ENCODE measurements at places on chromosomes 11 and 22. TPM values are rescaled to one million over a fixed set of nuclear protein-coding genes. Genes with fewer than 3 reads are reported as not detected.

- H3K27ac ChIP-seq: no peak overlapping the region
- no peak overlapping the region for H3K4me3 ChIP-seq
- H3K4me1 ChIP-seq: peaks cover 7% of the 10 kb centered on the region
- no peaks in the 10 kb centered on the region for H3K27me3 ChIP-seq
- no peak for DNase-seq
These were observed 51.9 kb upstream of the CDON start for GRCh38 chr11:126114486-126115126.

TMEM191B gene
- 1.3 TPM for total RNA-seq

- peaks cover 6% of the 10 kb centered on the region for H3K27me3 ChIP-seq
- peaks cover 7% of the 10 kb centered on the region for H3K4me1 ChIP-seq
- DNase-seq: no peak
- no peaks in the 10 kb centered on the region for H3K36me3 ChIP-seq
These were observed 93.2 kb upstream of the TP53I11 start for GRCh38 chr11:45043755-45044475.

PHRF1 gene
- total RNA-seq: 38.7 TPM

- no peak for DNase-seq
- peak overlapping the region; percentile 83 for H3K4me3 ChIP-seq
- H3K27me3 ChIP-seq: peaks cover 3% of the 10 kb centered on the region
- H3K27ac ChIP-seq: peak overlapping the region; percentile 19
- H3K36me3 ChIP-seq: peaks cover 2% of the 10 kb centered on the region
- H3K4me1 ChIP-seq: peaks cover 29% of the 10 kb centered on the region
These were observed 908 bp downstream of the PLCB3 start for GRCh38 chr11:64252003-64252872.

DNA sequence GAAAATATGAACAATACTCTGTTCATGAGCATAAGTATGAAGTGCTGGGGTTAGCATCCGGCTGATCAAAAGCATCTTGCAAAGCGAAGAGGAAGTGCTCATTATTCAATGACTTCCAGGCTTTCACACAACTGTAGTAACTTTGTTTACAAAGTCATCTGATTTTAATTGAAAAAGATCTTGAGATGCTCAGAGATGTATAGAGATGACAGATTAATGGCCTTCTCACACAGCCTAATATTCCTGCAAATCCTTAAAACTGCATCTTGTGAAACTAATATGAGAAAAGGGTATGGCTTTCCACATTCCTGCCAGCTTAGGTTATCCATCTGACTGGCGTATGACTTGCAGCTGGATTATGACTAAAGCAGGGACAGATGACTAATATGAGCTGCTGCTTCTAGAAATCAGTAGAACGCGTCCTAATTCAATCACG lies 125.4 kb downstream of the CASP12 start:
- no peak overlapping the region for H3K27ac ChIP-seq
- DNase-seq: no peak
- H3K4me3 ChIP-seq: no peak overlapping the region
- peaks cover 11% of the 10 kb centered on the region for H3K36me3 ChIP-seq
- no peaks in the 10 kb centered on the region for H3K27me3 ChIP-seq

C11orf86 gene
- total RNA-seq: not detected

- no peak overlapping the region for H3K4me3 ChIP-seq
- no peaks in the 10 kb centered on the region for H3K36me3 ChIP-seq
- H3K4me1 ChIP-seq: peaks cover 23% of the 10 kb centered on the region
- no peak overlapping the region for H3K27ac ChIP-seq
These were observed 32.5 kb downstream of the MRGPRX2 start for GRCh38 chr11:19027829-19028595.

GRCh38 chr11:102912482-102912830 lies 37.7 kb upstream of the MMP12 start:
- H3K27me3 ChIP-seq: peaks cover 9% of the 10 kb centered on the region
- no peaks in the 10 kb centered on the region for H3K4me1 ChIP-seq
- no peaks in the 10 kb centered on the region for H3K36me3 ChIP-seq
- H3K27ac ChIP-seq: no peak overlapping the region

ACAD8 gene
- 23.3 TPM for total RNA-seq

GRCh38 chr11:8332196-8332595 lies 68.5 kb upstream of the LMO1 start:
- H3K4me1 ChIP-seq: no peaks in the 10 kb centered on the region
- no peak overlapping the region for H3K27ac ChIP-seq
- no peak for DNase-seq
- H3K4me3 ChIP-seq: no peak overlapping the region

GAS2L1 gene
- 23.4 TPM for total RNA-seq

GRCh38 chr11:105367129-105367528 lies 227.6 kb upstream of the CARD18 start:
- peaks cover 3% of the 10 kb centered on the region for H3K27me3 ChIP-seq
- no peaks in the 10 kb centered on the region for H3K4me1 ChIP-seq
- no peaks in the 10 kb centered on the region for H3K36me3 ChIP-seq
- no peak overlapping the region for H3K4me3 ChIP-seq
- H3K27ac ChIP-seq: no peak overlapping the region
- no peak for DNase-seq

GRCh38 chr11:12693479-12694182 lies 19.4 kb downstream of the TEAD1 start:
- no peak overlapping the region for H3K27ac ChIP-seq
- H3K36me3 ChIP-seq: no peaks in the 10 kb centered on the region
- no peak overlapping the region for H3K4me3 ChIP-seq

- H3K27me3 ChIP-seq: no peaks in the 10 kb centered on the region
- H3K36me3 ChIP-seq: peaks cover 2% of the 10 kb centered on the region
- peaks cover 65% of the 10 kb centered on the region for H3K4me1 ChIP-seq
- DNase-seq: peak; percentile 75
- peak overlapping the region; percentile 0 for H3K4me3 ChIP-seq
- H3K27ac ChIP-seq: peak overlapping the region; percentile 87
These were observed 10.9 kb upstream of the FCHSD2 start for GRCh38 chr11:73152861-73153483.

- H3K36me3 ChIP-seq: no peaks in the 10 kb centered on the region
- no peak for DNase-seq
- H3K4me3 ChIP-seq: no peak overlapping the region
- H3K27me3 ChIP-seq: no peaks in the 10 kb centered on the region
These were observed 24.5 kb downstream of the GAS2 start for GRCh38 chr11:22690871-22691270.

GRCh38 chr11:45332276-45332934 lies 46.3 kb upstream of the SYT13 start:
- no peaks in the 10 kb centered on the region for H3K36me3 ChIP-seq
- no peak overlapping the region for H3K4me3 ChIP-seq
- H3K27me3 ChIP-seq: peaks cover 13% of the 10 kb centered on the region
- H3K27ac ChIP-seq: no peak overlapping the region

DNA sequence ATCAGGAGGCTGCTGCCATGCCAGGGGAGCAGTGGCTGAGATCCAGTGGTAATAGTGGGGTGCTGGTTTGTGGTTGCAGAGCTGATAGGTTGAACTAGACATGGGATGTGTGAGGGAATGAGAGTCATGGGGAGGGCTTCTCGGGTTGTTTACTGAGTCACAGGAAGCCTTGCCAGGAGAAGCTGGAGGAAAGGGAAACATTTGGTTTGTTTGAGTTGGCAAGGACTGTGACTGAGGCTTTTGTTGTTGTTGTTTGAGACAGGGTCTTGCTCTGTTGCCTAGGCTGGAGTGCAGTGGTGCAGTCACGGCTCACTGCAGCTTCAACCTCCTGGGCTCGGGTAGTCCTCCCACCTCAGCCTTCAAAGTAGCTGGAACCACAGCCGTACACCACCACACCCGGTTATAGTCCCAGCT lies 49.3 kb downstream of the CABIN1 start:
- H3K27me3 ChIP-seq: no peaks in the 10 kb centered on the region
- H3K4me1 ChIP-seq: peaks cover 22% of the 10 kb centered on the region
- no peak overlapping the region for H3K4me3 ChIP-seq
- peaks cover 78% of the 10 kb centered on the region for H3K36me3 ChIP-seq

UBE4A gene
- 42.1 TPM for total RNA-seq

DNA sequence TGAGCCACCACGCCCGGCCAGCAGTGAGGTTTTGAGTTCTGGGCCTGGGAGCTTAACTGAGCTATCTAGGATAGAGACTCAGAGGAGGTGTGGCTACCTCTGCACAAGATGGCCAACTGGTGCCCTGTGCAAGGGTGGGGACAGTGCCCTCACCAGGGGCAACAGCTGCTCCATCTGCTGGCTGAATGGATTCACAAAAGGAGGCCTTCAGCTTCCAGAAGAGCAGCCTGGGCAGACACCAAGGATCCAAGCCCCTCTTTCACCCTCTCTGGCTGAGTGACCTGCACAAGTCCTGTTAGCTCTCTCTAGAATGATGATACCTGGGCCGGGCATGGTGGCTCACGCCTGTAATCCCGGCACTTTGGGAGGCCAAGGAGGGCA lies 33.5 kb upstream of the BAIAP2L2 start:
- H3K36me3 ChIP-seq: peaks cover 15% of the 10 kb centered on the region
- no peak overlapping the region for H3K4me3 ChIP-seq
- H3K27ac ChIP-seq: peak overlapping the region; percentile 79
- no peaks in the 10 kb centered on the region for H3K27me3 ChIP-seq
- DNase-seq: no peak
- H3K4me1 ChIP-seq: peaks cover 35% of the 10 kb centered on the region

GRCh38 chr11:69721745-69722144 lies 17.9 kb upstream of the FGF19 start:
- H3K4me1 ChIP-seq: no peaks in the 10 kb centered on the region
- H3K27ac ChIP-seq: no peak overlapping the region
- H3K27me3 ChIP-seq: peaks cover 37% of the 10 kb centered on the region
- no peaks in the 10 kb centered on the region for H3K36me3 ChIP-seq

ELF5 gene
- total RNA-seq: not detected

DNA sequence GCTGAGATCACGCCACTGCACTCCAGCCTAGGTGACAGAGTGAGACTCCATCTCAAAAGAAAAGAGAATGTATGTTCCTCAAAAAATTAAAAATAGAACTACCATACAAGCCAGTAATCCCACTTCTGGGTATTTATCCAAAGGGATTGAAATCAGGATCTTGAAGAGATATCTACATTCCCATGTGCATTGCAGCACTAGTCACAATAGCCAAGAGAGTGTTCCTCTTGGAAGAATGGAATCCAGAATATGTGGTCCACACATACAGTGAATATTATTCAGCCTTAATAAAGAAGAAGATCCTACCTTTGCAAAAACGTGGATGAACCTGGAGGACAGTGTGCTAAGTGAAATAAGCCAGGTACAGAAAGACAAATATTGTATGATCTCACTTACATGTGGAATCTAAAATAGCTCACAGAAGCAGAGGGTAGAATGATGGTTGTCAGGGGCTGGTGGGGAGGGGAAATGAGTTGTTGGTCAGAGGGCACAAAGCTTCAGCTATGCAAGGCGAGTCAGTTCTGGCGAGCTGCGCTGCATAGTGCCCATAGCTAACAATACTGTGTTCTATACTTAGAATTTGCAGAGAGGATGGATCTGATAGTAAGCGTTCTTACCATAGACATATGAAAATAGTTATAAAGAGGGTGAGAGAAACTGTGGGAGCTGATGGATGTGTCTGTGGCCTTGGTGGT lies 32.1 kb downstream of the GRIK4 start:
- H3K4me1 ChIP-seq: peaks cover 5% of the 10 kb centered on the region
- H3K27me3 ChIP-seq: peaks cover 8% of the 10 kb centered on the region
- no peak overlapping the region for H3K4me3 ChIP-seq
- H3K36me3 ChIP-seq: no peaks in the 10 kb centered on the region
- DNase-seq: no peak

- H3K4me3 ChIP-seq: no peak overlapping the region
- H3K36me3 ChIP-seq: no peaks in the 10 kb centered on the region
- H3K27me3 ChIP-seq: peaks cover 7% of the 10 kb centered on the region
- H3K4me1 ChIP-seq: no peaks in the 10 kb centered on the region
- H3K27ac ChIP-seq: no peak overlapping the region
These were observed 165.9 kb upstream of the NECTIN1 start for GRCh38 chr11:119894916-119895315.

DNA sequence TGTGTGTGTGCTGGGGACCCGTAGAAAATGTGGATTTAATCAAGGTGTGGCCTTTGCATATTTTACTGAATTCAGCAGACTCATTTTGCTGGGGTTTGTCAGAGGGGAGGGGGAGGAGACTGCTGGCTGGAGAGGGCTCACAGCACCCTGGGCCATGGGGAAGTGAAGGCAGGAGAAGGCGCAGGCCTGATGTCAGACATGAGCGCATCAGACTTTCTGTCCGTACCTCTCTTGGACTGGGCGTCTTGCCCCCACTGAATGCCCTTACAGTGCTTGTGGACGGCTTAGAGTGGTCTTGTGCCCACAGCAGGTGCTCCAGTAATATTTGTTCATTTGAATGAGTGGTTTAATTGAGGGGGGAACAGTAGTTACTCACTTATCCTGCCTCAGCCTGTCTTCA lies 75.2 kb downstream of the TEAD1 start:
- H3K4me1 ChIP-seq: no peaks in the 10 kb centered on the region
- no peaks in the 10 kb centered on the region for H3K36me3 ChIP-seq
- no peak overlapping the region for H3K4me3 ChIP-seq
- no peak overlapping the region for H3K27ac ChIP-seq
- no peak for DNase-seq

WT1 gene
- total RNA-seq: not detected

P2RX6 gene
- total RNA-seq: 0.08 TPM

DNA sequence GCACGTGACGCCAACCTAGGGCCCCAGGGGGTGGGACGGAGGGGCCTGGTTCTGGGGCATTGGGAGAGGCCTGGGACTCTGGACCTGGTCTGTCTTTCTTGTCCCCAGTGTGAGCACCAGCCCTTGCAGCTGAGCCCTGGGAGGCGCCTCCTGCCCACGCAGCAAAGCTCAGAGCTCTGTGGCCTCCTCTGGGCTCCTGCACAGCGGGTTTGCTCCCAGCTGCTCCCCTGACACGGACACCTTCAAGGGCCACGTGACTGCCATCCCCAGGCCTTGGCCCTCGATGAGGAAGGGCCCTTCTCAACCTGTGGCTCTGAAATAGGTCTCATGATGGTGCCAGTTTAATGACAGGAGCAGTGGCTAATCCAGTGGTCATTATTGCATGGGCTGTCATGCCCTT lies 31.5 kb upstream of the CCDC188 start:
- H3K27ac ChIP-seq: no peak overlapping the region
- H3K27me3 ChIP-seq: no peaks in the 10 kb centered on the region
- no peaks in the 10 kb centered on the region for H3K36me3 ChIP-seq

GGTLC2 gene
- not detected for total RNA-seq

All from activated CD4-positive, alpha-beta memory T cell treated with anti-CD3 and anti-CD28 coated beads, Interleukin-2, amount 10 ng/mL, durations not matched to agents 7 days and 5 days (primary cell).